OCI-LY7 (cell line): ENCODE measurements at places on chromosomes 11 and 22. TPM values are rescaled to one million over a fixed set of nuclear protein-coding genes. Genes with fewer than 3 reads are reported as not detected.

FAM180B gene
- total RNA-seq: 0.23 and 0.26 TPM in 2 replicates

- DNase-seq: no peak
Measured at GRCh38 chr11:12799334-12799835, 125.2 kb downstream of the TEAD1 start.

DNA sequence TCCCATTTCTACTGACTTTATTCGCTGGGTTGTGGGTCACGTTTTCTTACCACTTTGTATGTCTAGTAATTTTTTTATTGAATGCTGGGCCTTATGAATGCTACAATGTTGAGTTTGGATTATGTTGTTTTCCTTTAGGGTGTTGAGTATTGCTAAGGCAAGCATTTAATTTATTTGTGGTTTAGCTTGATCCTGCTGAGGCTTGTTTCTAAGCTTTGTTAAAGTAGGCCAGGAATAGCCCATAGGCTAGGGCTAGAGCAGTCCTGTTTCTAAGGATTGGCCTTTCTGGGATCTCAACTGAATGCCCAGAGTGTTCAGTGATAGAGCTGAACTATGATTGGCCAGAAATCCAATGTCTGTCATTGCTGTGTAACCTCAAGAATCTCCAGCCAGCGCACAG is 56.1 kb upstream of the LDLRAD3 start:
- DNase-seq: no peak

NEU3 gene
- total RNA-seq: 42.6 and 44.8 TPM in 2 replicates

- no peak for DNase-seq
Measured at GRCh38 chr11:10349281-10349665, 44.4 kb downstream of the ADM start.

- no peak for DNase-seq
Measured at GRCh38 chr11:47187723-47188122, 1.5 kb upstream of the PACSIN3 start.

SNRPD3 gene
- 153 and 166 TPM in 2 replicates for total RNA-seq

DNA sequence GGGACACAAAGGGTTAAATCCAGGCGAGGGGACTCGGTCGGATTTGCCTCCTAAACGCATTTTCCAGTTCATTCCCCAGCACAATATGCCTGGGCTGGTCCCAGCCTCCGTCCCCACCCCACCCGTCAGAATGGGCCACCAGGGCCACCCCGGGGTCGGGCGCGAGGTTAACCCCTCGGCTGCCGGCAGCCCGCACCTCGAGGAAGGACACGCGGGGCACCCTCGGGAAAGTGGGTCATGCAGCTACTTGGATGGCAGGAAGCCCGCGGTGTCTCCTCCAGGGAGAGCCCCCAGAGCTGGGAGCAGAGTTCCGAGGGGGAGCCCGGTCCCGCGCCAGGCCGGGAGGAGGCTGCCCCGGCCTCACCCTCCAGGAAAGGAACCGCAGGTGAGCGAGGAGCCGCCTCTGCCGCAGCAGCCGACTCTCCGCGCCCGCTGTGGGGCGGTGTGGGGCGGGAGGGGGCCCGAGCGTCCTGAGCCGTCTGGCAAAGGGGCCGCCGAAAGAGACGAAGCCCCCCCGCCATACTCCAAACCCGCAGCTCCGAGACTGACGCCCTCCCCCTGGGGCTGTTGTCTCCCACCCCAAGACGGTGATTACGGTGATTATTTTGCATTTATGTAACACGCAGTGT is 1.4 kb downstream of the NECTIN1 start:
- peak; percentile 42 for DNase-seq

GRCh38 chr11:65215441-65216076 is 33.8 kb downstream of the CAPN1 start:
- no peak for DNase-seq

ASPHD2 gene
- total RNA-seq: 5.5 and 6.1 TPM in 2 replicates

DNA sequence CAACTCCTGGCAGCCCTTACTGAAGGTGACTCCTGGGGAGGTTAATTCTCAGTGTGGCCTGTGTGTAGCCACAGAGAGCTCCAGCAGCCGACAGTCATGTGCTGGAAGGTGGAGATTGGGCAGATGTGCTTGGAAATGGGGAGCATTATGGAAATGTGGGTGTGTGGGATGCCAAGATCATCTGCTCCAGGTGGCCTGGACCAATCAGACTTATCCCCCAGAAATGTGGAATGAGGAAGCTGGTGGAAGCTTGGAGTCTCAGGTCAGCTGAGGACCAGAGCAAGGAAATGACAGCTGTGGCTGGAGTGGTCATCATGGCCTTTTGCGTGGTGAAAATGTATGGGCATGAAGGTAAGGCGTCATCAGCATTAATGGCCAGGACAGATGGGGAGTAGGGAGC is 234.0 kb downstream of the MIAT start:
- DNase-seq: no peak

DNA sequence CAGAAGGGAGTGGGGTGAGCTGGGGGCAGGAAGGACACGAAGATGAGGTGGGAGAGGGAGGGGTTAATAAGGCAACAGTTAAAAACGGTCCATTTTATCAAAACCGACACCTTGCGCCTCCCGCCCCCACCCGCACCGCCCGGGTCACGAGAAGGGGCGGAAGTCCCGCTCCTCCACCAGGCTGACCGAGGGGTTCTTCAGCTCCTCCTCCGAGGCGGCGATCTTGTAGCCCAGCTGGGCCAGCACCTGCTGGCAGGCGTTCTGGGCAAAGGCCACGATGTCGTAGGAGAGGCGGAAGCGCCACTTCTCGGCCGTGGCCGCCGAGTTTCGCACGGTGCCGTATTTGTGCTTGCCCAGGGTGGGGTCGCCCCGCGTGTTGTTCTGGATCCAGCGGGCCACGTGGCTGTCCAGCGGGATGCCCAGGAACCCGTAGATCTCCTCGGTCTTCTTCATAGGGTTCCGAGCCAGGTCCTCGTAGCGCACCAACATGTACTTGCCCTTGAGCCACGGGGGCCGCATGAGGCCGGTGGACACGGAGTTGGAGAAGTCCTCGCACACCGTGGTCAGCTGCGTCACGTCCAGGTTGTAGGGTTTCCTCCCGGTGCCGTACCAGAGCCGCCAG is 15.8 kb downstream of the CHST1 start:
- no peak for DNase-seq

SLN gene
- not detected in 2 replicates for total RNA-seq

- DNase-seq: no peak
Measured at GRCh38 chr22:23256986-23257888, 76.9 kb downstream of the BCR start.

SLC43A3 gene
- total RNA-seq: 55.5 and 62.1 TPM in 2 replicates

DNA sequence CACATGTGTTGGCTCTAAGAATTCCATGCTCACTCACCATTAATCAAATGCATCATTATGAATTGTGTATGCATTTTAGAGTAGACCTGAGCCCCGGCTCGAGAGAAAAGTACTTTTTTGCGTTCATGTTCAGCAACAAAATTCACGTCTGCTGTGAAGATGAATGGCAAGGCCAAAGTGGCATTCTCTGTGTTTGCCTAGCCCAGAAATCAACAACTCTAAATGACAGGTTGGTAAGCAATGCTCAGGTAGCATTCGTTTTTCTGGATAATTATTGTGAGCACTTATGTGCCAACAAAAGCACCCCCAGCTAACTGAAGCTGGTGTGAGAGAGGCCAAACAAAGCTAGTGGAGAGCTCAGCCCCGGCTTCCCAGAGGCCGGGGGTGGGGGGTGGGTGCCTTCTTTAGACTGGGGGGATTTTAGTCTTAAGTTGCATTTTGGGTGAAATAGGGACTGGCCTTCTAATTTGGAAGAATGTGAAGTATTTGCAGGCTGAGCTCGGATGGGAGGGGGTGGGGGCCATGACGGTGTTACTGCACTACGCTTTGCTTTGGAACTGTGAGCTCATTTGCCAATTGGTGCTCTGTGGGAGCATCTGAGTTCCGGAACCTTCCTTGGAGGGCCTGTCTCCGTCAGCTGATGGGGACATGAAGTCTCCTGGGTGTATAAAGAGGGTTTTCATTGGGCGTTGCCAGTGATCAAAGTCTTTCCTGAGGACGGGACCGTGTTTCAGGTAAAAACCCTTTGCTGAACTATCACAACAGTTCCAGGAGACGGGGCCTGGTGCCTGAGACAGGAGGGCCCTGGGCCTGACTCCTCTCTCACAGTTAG is 29.0 kb upstream of the ALX4 start:
- DNase-seq: no peak

POU2AF3 gene
- not detected in 2 replicates for total RNA-seq

DNA sequence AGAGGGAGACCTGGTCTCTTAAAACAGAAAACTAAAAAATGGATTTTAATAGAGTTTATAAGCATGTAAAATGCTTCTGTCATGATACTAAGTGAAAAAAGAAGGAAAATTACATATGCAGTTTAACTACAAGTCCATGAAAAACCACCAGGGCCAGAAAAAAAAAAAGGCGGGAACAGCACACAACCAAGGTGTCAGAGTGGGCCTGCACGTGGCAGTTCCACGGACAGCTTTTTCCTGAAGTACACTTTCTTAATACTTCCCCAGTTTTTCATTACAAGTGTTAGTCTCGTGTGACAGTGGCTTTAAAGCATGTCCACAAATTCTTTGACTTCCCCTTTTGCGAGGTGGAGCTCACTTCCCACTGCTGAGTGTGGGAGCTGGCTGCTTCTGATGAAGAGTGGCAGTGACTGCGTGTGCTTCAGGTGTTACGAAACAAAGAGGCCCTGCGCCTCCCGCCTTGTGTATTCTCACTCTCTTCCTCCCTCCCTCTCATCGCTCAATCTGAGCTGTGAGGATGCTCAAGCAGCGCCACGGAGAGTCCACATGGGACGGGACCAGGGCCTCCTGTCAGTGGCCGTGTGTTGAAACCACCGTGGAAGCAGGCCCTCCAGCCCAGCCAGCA is 16.4 kb downstream of the PPM1F start:
- DNase-seq: no peak

- DNase-seq: no peak
Measured at GRCh38 chr11:9158898-9159391, 67.5 kb upstream of the SCUBE2 start.

- DNase-seq: peak; percentile 22
Measured at GRCh38 chr11:126443120-126443519, 87.6 kb downstream of the ST3GAL4 start.

DNA sequence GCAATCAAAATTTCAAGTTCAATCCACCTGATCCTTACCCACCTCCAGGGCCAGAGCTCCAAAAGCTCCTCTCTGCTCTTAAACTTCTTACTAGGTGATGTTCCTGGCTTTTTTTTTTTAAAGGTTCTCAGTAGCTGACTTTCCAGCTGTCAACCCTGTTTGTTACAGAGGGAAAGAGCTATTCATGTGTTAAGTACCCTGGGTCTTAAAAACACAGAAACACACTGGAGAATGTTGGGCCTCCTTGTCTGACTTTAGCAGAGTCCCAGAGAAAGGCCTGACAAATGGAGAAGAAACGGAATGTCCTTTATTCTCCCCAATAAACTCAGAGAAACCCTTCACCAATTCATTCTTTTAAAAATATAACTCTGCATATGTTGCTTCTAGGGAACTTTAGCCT is 3.2 kb downstream of the LRRC4C start:
- DNase-seq: no peak

DNA sequence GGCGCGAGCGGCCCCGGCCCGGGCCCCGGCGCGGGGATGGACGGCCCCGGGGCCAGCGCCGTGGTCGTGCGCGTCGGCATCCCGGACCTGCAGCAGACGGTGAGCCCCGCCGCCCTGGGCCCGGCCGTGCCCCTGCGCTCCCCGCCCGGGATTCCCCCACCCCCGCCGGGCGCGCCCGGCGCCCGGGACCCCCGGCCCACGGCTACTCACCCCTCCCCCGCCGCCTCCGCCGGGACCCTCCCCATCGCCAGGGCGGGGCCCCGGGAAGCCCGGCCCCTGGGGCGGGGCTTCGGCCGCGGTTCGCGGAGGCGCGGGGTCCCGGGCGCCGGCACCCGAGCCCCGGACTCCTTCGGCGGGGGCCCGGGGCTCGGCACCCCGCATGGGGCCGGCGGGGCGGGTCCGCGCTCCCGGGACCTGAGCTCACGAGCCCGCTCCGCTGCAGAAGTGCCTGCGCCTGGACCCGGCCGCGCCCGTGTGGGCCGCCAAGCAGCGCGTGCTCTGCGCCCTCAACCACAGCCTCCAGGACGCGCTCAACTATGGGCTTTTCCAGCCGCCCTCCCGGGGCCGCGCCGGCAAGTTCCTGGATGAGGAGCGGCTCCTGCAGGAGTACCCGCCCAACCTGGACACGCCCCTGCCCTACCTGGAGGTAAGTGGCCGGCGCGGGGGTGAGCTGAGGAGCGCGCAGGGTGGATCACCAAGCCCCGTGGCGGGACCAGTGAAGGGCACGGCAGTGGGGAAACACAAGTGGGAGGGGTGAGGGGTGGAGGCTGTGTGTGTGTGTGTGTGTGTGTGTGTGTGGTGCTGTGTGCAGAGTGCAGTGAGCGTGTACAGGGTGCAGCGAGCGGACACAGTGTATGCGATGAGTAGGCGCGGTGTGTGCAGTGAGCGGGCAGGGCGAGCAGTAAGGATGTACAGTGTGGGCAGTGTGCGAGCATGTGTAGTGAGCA is 2.3 kb downstream of the SHANK3 start:
- no peak for DNase-seq

TPCN2 gene
- total RNA-seq: 59.8 and 65.2 TPM in 2 replicates

TBX10 gene
- total RNA-seq: 5.3 and 5.7 TPM in 2 replicates

DNA sequence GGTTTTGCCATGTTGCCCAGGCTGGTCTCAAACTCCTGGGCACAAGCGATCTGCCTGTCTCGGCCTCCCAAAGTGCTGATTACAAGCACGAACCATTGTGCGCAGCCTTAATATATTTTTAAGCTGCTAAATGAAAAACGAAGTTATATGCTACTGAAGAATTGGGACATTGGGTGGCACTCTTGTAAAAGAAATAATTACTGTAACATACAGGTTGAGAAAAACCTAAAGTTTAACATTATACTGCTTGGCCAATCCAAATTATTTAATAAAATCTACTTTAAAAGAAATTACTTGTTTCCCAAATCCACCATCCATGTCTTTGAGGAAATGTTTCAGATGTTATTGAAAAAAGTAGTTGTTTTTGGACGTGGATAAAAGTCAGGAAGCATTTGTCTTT is 37.9 kb upstream of the ARHGAP32 start:
- DNase-seq: no peak

MPEG1 gene
- total RNA-seq: 12.4 and 13.5 TPM in 2 replicates

RBM4B gene
- total RNA-seq: 38.3 and 39.4 TPM in 2 replicates

- DNase-seq: no peak
Measured at GRCh38 chr11:20203831-20204230, 43.6 kb upstream of the DBX1 start.

KCTD14 gene
- total RNA-seq: not detected in 2 replicates

DNA sequence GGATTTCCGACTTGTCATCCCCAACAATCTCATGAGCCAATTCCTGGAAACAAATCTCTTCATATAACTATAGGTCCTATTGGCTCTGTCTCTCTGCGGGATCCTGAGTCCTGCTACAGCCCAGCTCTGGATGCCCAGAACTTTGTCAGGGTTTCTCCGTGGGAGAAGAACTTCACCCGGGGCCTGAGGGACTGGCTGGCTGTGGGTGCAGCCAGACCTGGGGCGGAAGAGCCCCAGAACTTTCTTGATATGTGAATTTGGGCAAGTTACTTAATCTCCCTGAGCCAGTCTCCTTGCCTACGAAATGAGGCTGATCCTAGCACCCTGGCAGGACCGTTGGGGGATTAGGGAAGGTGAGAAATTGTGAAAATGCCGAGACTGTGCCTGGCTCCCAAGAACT is 6.6 kb upstream of the TRIM29 start:
- DNase-seq: no peak
